Endothelial cell (in vitro differentiated cells): ENCODE measurements at places on chromosomes 7 and 10. TPM values are rescaled to one million over a fixed set of nuclear protein-coding genes. Genes with fewer than 3 reads are reported as not detected.

GRCh38 chr7:17462131-17462631 is 163.7 kb downstream of the AHR start:
- no peak for DNase-seq

- DNase-seq = no peak
Observed at GRCh38 chr7:94355454-94355853, 39.2 kb upstream of the COL1A2 start.

GRCh38 chr7:79352323-79352722 is 101.1 kb downstream of the MAGI2 start:
- no peak for DNase-seq

DNA sequence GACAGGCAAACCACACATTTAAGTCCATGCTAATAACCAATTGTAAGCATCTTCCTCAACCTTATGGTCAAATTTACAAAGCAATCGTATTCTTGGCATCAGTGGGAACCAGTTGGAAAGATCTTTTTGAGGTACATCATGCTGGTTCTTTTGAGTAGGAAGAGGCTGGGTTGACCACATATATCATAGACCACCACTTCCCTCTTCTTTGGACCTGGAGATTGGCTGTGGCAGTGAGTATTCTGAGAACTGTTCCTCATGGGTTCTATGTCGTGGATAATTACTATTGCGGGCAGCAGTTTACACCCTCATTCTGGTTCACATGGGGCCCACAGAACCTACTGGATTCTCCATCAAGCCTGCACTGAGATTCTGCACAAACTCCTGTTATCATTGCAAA is 35.5 kb upstream of the C1GALT1 start:
- DNase-seq = no peak

DNA sequence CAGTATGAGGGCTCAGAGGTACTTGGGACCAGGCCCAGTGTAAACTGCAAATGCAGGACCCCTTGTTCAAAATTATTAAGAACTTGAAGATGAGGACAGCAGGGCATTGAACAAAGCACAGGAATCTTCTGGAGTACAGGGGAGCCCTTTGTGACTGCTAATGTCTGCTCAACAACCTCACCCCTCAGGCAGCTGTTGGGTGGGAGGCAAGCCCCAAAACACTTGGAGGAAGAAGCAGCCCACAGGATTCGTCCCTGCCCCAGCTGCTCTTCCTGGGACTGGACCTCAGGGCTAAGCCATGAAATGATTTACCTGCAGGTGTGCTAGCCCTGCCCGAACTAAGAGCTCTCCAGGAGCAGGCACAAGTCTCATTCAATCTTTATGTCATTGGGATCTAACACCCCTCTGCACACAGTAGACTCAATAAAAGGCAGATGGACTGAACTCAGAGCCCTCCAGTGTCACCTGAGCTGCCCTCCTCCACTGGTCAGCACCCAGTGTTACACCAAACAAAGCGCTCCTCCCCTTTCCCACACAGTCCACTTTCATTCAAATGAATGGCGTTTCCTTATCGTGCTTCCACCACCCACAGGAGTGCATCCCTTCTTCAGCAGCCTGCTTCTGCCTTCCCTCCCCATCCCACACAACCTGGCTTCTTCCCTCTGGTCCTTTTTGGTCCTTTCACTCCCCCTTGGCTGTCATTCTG is 1.0 kb downstream of the TRPV5 start:
- no peak for DNase-seq

DNA sequence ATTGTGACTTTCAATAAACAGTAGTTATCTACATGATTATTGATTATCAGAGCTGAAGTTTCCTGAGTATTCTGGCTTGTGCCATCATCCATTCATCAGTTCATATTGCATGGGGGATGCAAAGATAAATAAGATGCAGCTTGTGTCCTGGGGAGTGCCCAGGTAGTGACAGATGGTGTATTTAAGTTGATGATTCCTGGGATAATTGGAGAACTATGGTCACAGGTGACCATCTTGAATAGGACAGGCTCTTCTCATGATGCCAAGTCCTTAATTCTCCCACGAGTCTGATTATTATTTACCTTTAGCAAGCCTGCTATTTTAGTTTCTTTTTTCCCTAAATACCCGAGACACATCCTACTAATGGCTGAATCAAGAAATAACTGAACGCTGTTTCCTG is 64.9 kb downstream of the PLPP4 start:
- DNase-seq = no peak

DNA sequence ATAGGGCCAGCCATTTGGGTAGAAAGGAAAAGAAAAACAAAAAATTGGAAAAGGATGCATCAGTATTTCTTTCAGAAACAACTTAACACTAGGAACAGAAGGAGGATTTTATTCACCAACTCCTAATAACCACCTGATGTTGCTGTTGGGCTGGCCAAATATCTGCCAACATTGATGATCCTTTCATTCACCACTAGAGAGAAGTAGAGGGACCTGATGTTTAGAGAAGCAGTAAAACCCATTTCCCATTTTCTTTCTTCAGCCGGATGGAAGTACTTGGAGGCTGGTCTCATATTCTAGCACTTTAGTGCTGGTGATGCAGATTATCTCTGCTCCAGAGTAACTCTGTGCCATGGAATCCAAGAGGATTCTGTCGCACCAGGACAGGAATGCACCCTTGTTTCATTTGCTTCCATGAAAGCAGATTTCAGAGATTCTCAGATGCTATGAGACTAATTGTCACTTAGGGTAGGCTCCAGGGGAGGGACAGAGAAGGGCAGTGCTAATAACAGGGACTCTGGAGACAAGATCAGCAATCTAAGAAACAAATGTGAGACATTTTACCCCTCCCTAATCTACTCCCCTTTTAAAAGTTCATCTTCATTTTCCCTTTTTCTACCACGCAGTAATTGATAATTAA is 3.1 kb downstream of the KLLN start:
- DNase-seq = no peak

The SLC29A4 gene
- 6.4 TPM for total RNA-seq

The PON1 gene
- total RNA-seq = 1.5 TPM

The STYXL1 gene
- total RNA-seq = 46.3 TPM

The ACTL6B gene
- total RNA-seq = not detected

The CCT6A gene
- 174 TPM for total RNA-seq

The SPDYE5 gene
- not detected for total RNA-seq
